ENCODE measurements at places on chromosomes 5 and 9. TPM values are rescaled to one million over a fixed set of nuclear protein-coding genes. Genes with fewer than 3 reads are reported as not detected.

GARIN3 gene
- total RNA-seq = not detected

OGN gene
- total RNA-seq = not detected

CD14 gene
- total RNA-seq = 0.96 TPM

CCDC69 gene
- 0.78 TPM for total RNA-seq

DNA sequence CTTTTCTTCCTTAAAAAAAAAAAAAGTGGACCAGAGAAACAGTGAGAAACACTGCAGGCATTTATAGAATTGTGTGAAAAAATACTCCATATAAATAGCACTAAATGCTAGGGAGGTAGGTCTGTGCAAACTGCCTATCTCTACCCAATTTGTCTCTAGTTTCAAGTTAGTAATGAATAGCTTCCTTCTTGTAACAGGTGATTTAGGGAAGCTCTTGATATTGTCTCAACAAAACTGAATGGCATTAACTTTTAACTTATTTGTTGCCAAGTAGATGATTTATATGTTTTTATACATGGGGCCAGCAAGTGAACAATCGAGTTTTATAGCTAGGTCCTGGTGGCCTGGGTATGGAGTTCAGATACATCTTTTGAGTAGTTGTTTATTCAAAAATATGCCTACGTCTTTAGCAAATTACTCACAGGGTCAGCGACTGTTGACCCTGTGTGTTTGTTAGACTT is 283.6 kb downstream of the NR3C1 start:
- no peak for DNase-seq

GRCh38 chr9:13439685-13440476 is 160.4 kb upstream of the MPDZ start:
- no peak for DNase-seq

DNA sequence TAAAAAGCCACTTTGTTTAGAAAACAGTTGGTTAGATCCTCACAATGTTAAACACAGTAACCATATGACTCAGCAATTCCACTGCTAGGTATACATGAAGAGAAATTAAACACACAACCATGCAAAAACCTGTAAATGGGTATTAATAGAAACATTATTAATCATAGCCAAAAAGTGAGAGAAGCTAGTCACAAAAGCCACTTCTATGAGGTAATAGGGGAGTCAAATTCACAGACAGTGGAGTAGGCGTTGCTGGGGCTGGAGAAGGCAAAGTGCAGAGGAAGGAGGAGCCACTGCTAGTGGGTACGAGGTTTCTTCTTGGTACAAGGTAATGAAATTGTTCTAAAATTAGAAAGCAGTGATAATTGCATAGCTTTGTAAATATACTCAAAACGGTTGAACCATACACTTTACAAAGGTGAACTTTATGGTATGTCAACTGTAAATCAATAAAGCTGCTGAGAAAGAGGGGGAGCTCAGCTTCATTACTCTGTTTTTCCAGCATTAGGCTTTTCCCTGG is 364.4 kb downstream of the GADD45G start:
- no peak for DNase-seq

DNA sequence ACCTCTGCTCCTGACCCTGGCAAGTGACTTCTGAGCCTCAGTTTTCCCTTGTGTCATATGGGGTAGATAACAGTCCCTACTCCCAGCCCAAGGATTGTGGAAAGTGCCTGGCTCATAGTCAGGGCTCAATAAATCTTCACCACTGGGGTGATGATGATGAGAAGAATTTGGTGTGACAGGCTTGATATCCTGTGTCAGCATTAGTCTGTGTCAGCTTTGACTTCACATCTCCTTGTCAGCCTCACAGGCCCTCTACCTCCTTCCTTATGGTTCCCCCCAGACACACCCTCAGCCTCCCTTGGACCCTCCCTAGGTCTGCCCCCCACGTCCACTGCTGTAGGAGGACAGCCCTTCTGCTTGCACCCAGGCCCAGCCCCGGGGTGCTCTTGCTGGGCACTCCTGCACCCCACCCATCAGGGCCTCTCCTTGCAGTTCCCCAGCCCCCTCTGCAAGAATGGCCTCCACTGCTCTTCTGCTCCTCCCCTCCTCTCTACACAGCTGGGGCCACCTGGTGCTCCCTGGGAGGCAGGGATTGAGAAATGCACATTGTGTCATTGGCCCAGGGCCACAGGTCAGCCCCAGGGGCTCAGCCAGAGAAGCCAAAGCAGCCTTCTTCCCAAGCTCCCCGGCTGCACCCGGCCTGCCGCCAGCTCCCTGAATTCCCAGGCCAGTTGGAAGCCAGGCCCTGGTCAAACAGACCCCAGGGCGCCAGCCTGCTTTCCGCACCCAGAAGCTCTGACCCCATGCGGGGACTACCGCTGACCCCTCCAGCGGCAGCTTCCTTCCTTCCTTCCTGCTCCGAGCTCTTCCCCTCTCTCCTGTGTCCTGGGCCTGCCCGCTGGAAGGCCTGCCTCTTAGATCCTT is 7.7 kb downstream of the FGFR4 start:
- DNase-seq = peak; percentile 84

DNA sequence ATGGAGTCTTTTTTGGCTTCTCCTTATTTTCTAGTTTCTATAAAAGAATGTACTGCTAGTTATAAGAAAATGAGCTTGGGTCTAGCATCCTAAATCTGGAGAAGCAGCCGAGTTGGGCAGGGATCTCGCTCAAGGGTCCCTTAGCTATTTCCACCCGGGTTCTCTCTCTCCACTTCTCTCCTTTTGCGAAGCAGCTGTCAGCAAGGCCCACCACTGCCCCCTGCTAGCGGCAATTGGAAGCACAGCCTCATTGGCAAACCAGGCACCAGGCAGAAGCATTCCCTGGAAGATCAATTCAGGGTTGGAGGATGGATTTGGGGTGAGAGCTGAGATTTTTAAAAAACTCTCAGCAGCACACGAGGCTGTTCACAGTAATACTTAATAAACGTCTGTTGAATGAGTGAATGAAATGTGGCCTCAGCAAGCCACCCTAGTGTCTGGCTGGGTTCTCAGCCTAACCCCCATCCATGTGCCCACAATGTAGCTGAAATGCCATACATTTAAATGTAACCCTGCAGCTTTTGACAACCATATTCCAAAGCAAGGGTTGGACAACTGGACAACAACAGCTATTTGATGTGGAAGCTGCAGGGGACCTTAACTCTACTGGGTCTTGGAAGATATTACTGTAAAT is 34.6 kb upstream of the TNIP1 start:
- peak; percentile 46 for DNase-seq

DNA sequence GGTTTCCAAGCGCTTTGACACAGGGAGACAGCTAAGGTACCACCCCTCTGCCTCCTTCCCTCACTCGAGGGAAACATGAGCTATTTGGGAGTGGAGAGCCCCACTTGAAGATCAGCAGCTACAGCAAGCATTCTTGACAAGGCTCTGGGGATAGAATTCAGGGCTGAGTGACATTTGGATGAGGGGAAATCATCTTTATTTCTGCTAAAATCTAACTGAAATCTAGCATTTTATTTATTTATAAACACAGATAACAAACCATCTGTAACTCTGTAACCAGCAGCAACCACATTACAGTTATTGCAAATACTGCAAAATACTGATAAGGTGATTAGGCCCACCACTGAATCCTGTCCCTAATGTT is 22.4 kb downstream of the RNF130 start:
- no peak for DNase-seq

GRCh38 chr5:114504560-114504959 is 142.7 kb downstream of the KCNN2 start:
- DNase-seq = no peak

- no peak for DNase-seq
Measured at GRCh38 chr9:76462126-76462525, 3.1 kb downstream of the GCNT1 start.

GRCh38 chr9:83630938-83631457 is 8.1 kb downstream of the IDNK start:
- DNase-seq = no peak

DNA sequence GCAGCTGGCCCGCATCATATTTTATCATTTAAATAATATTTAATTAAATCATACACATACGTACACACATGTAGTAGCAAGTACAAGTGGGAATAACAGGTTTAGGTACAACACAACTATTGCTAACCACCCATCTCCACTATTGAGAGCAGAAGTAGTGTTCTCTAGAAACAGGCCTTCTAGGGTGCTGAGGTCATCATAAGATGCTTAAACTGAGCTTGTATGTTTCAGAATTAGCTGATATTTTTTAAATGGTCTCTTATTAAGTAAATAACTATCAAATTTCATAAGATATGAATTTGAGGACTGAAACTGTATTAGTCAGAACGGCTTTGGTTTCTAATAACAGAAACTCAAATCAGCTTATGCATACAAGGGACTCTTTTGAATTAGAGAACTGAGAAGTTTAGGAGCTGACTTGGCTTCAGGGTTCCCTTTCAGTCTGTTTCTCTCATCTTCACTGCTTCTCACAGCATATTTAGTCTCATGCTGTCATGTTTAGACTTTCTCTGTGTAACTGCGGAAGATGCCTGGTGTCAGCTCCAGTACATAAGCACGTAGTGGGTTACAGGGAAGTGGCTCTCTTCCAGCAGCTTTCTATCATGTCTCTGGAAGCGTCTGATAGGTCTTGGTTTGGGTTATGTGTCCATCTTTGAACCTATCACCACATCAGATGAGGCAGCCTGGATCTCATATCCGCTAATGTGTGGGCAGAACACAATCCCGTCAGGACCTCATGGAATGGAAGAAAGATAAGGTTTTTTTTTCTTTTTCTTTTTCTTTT is 25.0 kb upstream of the OCLN start:
- no peak for DNase-seq

DNA sequence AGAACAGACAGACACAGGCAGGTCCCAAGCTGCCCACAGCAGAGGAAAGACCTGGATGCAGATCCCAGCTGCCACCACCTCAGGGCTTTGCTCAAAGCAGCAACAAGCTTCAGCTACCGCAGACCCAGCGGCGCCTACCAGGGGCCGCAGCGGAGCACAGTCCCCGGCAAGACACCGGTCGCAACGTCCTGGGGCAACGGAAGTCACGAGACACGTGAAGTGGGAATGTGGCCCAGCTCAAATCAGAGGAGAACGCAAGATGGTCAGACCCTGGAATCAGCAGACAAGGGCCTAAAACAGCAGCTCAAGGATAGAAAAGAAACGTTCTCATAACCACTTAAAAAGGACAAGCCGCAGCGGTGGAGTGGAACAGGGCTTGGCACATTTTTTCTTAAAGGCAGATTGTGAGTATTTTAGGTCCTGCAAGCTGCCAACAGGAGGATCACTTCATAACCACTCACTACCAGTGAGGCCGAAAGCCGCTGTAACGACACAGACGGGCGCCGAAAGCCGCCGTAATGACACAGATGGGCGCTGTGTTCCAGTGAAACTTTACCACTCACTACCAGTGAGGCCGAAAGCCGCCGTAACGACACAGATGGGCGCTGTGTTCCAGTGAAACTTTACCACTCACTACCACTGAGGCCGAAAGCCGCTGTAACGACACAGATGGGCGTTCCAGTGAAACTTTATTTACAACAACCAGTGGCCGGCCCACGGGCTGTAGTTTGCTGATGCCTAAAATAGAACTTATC is 21.7 kb downstream of the SLC9A3 start:
- no peak for DNase-seq

DNA sequence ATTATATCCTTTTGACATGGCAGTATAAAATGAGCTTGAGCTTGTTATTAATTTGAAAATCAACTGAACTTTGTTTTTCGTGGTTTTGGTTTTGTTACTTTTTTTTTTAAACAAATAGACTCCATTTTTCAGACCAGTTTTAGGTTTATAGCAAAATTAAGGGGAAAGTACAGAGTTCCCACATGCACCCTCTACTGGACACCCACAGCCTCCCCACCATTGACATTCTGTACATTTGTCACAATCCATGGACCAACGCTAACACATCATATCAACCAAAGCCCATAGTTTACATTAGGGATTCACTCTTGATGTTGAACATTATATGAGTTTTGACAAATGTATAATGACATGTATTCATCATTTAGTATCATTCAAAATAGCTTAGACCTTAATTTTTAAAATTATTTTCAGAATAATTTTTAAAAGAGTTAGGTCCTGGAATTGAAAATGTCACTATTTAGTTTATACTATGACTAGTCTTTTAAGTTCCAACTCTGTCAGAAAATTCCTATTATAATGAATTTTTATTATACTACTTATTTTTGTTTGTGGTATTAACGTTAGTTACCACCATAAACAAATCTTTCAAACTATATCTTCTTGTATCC is 35.3 kb upstream of the JMY start:
- peak; percentile 26 for DNase-seq

- no peak for DNase-seq
Measured at GRCh38 chr5:160649304-160649703, 202.7 kb downstream of the ATP10B start.

GRCh38 chr5:176748967-176749935 is 61.1 kb upstream of the UNC5A start:
- DNase-seq = no peak

DNA sequence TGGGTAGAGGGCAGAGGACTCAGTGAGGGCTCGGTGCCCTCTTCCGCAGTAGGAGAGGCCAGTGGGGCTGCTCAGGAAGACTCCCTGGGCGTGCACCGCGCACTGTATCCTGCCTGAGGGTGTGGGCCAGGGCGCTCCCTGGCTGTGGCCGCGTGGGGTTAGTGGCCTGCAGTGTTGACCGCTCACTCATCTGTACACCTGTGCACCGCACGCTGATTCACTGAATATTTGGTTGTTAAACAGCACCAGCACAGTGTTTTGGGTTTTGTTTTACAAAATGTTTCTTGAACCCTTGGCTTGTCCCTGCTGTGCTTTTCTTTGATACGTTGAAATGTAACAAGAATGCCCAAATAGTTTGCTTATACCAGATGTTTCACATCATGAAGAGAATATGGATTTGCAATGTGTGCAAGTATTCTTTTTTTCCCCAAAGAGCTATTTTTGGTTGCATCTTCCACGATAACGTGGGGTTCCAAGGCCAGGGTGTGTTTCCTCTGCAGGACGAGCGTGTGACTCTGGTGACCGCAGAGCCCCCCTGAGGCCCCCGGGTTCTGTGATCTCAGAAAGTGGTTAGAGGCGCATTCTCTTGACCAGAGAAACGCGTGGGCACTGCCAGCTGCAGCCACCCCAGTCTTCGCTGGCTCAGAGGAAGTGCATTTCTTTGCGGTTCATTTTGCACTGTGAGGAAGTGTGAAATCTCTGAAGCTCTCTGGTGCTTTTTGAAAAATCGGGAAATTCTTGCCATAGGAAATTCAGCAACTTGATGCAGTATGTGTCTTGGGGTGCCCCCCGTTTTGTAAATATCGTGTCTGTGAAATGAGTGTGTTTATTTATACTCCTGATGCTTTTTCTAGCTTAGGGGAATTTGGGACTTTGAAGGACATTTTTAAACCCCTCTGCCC is 46.9 kb downstream of the AHRR start:
- peak; percentile 99 for DNase-seq

GRCh38 chr5:149841851-149842793 is 102.5 kb downstream of the PDE6A start:
- no peak for DNase-seq

Measured in RPMI7951 (cell line).